ENCODE measurements at places on chromosomes 11 and 22.

- no peak for DNase-seq
Observed at GRCh38 chr22:30675436-30675835, 7.8 kb upstream of the DUSP18 start.

DNA sequence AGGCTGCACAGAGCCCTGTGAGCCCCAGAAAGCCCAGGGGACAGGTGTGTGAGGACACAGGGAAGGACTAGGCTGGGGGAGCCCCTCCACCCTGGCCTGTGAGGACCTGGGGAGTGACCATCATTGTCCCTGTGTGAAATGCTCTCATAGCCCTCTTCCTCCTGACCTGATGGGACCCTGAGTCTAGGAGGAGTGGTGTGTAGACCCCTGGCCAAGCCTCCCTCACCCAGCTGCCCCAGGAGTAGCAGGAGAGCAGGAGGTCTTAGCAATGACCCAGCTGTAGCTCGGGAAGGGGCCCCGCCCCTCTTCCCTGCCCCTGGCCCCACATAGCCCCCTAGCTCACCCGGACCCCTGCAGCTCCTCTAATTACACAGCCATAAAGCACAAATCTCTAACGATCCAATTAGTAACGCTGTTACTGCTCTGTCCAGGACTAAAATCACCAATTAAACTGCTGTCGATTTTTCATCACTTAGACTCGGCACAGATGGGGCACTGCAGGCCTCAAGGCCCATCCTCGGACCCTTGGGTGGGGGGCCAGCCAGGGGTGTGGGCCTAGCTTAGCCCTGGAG is 6.6 kb upstream of the CABP7 start:
- DNase-seq: no peak

- no peak for DNase-seq
Observed at GRCh38 chr11:124454552-124454951, 9.1 kb upstream of the OR8B8 start.

DNA sequence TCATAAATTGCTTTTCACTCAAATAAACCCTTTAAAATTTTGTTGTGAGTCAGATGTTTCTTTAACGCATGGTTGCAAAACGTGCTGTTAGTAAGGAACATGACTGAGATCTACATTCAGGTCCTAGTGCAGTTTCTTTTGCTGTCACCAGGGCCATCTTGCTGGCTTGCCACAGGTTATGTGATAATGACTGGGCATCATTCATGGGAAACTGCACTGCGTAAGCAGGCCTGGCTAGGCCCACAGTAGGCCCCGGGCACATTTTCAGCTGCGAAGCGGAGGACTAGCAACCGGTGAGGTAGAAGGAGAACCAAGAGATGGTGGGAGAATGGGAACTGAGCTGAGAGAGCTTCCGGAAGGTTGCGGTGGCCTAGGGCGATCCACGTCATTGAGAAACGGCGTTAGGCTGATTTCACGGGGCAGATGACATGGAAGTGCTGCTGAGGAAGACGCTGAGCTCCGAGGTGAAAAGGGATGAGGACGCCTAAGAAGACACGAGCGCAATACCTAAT is 3.2 kb upstream of the KLHDC7B start:
- DNase-seq: no peak

DNA sequence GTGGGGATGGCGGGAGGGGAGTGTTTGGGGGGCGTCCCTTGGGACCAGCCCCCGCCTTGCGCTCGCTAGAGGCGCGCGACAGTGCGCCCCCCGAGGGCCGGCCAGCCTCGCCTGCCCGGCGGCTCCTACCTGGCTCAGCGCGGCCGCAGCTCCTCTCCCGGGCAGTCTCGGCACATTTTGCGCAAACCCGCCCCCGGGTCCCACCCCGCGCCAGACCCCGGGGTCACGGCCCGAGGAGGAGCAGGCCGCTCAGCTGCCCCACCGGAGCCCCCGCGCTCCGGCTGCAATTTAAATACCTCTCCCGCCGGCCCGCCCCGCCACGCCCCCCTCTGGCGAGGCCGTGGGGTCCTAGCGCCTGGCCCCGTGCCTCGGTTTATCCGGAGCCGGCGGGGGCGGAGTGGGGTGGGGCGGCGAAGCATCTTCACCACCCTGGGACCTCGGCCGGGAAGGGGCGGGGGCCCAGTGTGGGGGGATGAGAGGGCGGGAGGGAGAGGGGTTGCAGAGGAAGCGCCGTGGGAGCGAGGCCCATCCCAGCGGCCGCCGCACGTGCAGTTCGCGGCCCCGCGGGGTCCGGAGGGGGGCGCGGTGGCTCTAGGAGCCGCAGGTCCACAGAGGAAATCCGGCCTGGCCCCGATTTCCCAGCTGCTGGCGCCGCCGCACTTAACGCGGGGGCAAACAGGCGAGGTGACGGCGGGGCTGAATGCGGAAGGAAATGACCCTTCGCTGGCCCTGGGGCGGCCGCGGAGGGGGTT is at the start of gene LRRC32:
Gene LRRC32 (minus strand): TSS at position 263 of the 752 bp plus-strand sequence. CDS start 4,793 bp downstream, outside the sequence.
- no peak for DNase-seq

- no peak for DNase-seq
Observed at GRCh38 chr11:64810891-64811272, 531 bp upstream of the MEN1 start.

GRCh38 chr11:28461338-28461737 is 353.1 kb downstream of the METTL15 start:
- DNase-seq: no peak

- no peak for DNase-seq
Observed at GRCh38 chr11:2787816-2788167, 88.0 kb upstream of the KCNQ1OT1 start.

DNA sequence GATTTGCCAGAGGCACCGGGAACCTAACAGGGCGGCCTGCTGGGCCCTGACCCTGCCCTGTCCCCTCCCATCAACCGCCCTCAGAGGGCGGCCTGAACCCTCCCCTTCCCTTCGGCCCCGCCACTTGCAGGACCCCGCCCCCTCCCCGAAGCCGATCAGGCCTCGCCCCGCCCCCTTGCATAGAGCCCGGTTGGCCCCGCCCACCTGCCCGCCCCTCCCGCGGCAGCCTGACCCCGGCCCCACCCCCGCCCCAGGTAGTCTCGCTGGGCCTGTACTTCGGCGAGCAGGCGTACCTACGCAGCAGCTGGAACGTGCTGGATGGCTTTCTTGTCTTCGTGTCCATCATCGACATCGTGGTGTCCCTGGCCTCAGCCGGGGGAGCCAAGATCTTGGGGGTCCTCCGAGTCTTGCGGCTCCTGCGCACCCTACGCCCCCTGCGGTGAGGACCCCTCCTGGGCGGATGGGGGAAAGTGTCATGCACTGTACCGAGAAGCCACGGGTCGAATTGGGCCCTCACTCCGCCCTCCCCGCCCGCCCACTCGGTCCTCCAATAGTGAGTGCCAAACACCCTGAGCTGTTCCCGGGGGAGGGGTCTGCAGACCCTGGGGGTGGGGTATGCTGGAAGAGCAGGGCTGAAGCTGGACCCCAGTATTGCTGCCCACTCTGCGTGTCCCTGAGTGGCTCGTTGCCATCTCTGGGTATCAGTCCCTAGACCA is 94.1 kb downstream of the CACNA1I start:
- no peak for DNase-seq

GRCh38 chr11:32231909-32232493 is 141.1 kb downstream of the RCN1 start:
- no peak for DNase-seq

DNA sequence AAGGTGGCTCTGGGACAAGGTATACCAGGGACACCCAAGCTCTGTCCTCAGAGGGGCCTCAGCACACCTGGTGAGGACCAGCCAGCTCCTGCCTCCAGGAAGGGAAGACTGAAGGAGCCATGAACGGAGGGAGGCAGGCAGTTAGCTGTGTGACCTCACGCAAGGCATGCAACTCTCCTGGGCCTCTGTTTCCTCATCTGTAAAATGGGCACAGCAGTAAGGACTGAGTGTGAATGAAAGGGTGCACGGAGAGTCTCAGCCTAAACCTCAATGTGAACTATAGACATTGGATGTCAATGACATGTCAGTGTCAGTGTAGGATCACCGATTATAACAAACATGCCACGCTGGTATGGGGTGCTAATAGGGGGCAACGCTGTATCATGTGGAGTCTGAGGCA is 18.4 kb downstream of the PGA5 start:
- DNase-seq: no peak

Data from stimulated activated CD4-positive, alpha-beta T cell treated with anti-CD3 and anti-CD28 coated beads, Interleukin-1b, Interleukin-23, amount 100 ng/mL, for 1 hour (primary cell).